Stimulated activated CD4-positive, alpha-beta T cell treated with anti-CD3 and anti-CD28 coated beads, Interleukin-4, amount 100 ng/mL, for 48 hours (primary cell): ENCODE measurements at places on chromosomes 7 and 10.

- DNase-seq: no peak
These were observed 21.9 kb downstream of the PDCD4 start for GRCh38 chr10:110893559-110894179.

- no peak for DNase-seq
These were observed 43.9 kb upstream of the SLC29A3 start for GRCh38 chr10:71274901-71275796.

- no peak for DNase-seq
These were observed 26.6 kb downstream of the INPP5A start for GRCh38 chr10:132564249-132564605.

GRCh38 chr7:65983965-65984658 is 2.1 kb upstream of the GUSB start:
- no peak for DNase-seq

GRCh38 chr7:110569486-110570205 is 521.3 kb upstream of the LRRN3 start:
- DNase-seq: no peak

GRCh38 chr10:87506956-87507355 is 2.3 kb downstream of the MINPP1 start:
- DNase-seq: no peak

GRCh38 chr10:93412801-93413200 is 69.3 kb downstream of the MYOF start:
- DNase-seq: no peak

GRCh38 chr7:82559193-82559805 is 115.7 kb upstream of the CACNA2D1 start:
- DNase-seq: no peak

DNA sequence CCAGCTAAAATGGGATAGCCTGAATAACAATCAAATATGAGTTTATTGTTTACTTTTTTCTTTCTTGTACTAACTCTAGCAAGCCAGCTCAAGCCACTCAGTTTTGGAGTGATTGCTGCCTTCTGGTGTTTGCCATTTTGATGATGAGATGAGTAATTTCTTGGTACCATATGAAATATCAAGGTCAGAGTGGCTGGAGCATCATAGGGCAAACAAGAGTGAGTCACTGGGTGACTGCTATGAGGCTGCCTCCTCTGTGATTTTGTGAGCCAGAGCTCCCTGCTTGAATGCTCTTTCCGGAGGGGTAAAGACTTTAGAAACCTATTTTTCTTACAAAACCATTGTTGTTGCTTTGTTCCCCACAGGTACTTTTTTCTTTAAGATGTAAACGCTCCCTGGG is 295.6 kb downstream of the PRKG1 start:
- DNase-seq: no peak

DNA sequence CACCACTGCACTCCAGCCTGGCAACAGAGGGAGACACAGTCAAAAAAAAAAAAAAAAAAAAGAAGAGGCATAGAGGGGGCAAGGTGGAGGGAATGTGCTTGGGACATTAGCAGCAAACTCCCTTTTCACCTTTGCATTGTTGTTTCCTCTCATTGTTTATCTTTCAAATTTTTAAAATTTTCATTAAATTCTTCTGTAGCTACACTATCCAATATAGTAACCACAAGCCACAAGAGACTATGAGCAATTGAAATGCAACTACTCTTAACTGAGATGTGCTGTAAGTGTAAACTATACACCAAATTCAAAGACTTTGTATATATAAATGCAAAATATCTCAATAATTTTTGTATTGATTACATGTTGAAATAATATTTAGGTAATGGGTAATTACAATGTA is 43.4 kb downstream of the EBLN1 start:
- no peak for DNase-seq

DNA sequence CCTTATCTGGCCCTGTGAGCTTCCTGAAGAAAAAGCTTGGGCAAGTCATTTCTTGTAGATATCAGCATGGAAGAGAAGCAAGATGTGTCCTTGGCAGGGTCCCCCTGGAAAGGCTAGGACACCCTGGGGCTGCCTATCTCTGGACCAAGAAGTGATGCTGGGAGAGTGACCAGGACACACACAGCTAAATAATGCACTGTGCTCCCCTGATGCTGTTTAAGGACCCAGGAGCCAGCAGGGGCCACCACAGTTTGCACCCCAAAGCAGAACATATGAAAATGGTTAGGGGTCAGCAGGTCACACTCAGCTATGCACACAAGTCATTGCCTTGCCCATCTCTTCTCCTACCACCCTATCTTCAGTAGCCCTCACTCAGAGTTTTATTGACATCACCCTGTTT is 47.9 kb upstream of the GPR26 start:
- no peak for DNase-seq

- peak; percentile 34 for DNase-seq
These were observed 59.1 kb downstream of the STK32C start for GRCh38 chr10:132248455-132249225.

DNA sequence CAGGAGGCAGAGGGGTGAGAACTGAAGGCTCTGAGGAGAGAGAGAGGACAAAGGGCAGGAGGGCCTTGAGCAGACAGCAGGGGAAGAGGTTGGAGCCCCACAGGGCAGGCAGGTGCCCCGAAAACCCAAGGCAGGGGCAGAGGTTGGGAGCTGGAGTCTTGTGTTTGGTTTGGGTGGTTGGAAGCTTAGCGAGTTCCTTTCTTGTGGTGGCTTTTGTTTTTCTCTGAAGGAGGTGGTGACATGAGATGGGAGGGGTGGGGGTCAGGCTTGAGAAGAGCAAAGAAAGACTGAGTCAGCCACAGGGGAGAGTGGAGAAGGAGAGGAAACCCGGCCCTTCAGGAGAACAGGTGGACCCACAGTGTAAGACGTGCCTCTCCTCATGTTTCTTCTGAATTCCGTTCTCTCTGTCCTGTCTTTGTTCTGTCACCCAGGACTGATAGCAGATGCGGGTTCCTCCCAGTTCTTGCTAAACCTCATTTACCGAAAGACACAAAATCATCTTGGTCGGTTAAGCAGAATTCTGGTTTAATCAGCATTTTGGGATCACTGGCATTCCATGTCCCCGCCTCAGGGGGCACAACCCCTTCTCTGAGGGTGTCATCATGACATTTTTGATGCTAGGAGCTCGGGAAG is 95.3 kb downstream of the INSYN2A start:
- DNase-seq: no peak

GRCh38 chr7:100971111-100972001 is 2.0 kb downstream of the MUC12 start:
- DNase-seq: no peak

DNA sequence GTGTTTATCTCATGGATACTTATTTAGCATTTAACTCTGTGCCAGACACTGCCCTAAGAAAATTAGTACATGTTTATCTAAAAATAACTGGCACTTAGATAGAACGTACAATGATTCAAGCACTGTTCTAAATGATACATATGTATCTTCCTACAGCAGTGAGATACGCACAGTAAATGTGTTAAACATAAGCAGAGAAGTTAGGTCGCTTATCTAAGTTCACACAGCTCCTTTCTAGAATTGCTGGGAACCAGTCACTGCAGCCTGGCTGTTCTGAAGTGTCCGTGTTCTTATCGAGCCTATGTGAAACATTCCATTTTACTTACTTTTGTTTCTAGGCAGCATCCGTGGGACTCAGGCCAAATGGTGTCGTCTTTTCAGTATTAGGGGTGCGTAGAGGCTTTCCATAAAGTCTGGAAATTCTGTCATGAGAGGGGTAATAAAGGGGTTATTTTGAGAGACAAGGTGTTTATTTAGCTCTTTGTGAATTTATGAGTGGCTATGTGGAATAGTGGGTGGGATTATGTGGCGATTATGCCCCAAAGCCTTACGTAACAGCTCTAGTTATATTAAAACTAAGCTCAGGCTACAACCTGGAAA is 186.9 kb downstream of the SND1 start:
- no peak for DNase-seq
